CD4-positive, alpha-beta T cell treated with Interleukin-1 beta for 1 hour (primary cell): ENCODE measurements at places on chromosomes 11 and 22.

DNA sequence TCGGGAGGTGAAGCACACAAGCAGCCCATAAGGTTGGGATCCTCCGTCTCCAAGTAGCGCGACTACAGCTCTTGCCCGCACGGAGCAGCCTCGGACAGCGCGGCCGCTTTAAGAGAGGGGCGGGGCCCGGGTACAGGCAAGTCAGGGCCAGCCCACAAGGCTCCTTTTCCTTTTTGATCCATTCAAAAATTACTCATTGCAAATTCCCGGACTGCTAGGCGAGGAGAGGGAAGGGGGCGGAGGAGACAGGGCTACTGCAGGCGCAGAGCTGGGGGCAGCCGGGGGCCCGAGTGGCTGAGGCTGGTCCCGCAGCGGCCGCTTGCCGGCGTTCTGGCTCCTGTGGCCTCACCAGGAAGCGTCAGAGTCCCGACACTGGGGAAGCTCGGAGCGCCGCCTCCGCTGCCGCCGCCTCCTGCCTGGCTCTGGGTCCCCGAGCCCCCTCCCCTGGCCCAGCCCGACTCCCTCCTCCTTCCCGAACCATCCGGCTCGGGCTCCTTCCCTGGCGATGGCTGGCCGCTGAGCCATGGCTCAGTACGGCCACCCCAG lies at the start of gene UBASH3B:
TSS of gene UBASH3B (plus strand) at position 196 of the 546 bp plus-strand sequence. CDS start at position 524, 328 bp downstream.
- peak; percentile 60 for DNase-seq

GRCh38 chr11:2728663-2729332 lies 29.0 kb upstream of the KCNQ1OT1 start:
- DNase-seq, result no peak

DNA sequence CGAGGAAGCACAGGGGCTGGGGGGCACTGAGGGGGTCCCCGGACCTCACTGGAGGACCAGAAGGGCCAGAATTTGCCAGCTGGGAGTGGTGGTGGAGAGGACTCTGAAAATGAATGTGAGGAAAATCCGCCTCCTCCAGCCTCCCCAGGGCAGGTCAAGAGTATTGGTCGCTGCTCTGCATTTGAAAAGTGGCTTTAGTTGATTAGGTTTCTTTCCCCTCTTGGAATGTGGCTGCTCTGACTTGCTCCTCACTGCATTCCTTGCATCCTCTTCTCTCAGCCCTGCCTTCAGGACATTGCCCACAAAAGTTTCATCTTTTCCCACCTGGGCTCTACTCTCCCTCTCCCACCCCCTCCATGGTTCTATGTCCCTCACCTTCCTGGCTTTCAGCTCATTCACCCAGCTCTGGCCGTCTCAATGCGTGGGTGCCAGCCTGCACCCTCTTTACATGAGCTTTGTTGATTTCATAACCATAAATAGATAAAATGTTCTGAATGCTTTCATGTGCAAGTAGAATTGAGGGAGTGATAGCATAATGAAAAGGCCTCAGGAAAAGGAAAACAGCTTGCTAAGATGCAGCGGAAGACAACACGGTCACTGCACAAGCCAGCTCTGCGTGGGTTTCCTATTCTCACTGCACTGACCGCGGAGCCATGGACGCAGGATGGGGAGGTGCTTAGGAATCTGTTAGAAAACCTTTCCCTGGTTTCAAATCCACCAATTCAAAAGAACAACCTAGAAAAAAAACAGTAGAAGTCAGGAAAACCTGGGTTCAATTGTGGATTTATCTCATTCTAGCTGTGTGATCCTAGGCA lies 6.5 kb upstream of the NPAS4 start:
- DNase-seq, result no peak

GRCh38 chr11:26842478-26843282 lies 120.8 kb upstream of the SLC5A12 start:
- no peak for DNase-seq

GRCh38 chr11:14789879-14790484 lies 102.0 kb downstream of the CYP2R1 start:
- no peak for DNase-seq

- no peak for DNase-seq
Measured at GRCh38 chr11:20015529-20016427, 144.5 kb downstream of the DBX1 start.

- no peak for DNase-seq
Measured at GRCh38 chr11:118212781-118213191, 12.0 kb downstream of the JAML start.

DNA sequence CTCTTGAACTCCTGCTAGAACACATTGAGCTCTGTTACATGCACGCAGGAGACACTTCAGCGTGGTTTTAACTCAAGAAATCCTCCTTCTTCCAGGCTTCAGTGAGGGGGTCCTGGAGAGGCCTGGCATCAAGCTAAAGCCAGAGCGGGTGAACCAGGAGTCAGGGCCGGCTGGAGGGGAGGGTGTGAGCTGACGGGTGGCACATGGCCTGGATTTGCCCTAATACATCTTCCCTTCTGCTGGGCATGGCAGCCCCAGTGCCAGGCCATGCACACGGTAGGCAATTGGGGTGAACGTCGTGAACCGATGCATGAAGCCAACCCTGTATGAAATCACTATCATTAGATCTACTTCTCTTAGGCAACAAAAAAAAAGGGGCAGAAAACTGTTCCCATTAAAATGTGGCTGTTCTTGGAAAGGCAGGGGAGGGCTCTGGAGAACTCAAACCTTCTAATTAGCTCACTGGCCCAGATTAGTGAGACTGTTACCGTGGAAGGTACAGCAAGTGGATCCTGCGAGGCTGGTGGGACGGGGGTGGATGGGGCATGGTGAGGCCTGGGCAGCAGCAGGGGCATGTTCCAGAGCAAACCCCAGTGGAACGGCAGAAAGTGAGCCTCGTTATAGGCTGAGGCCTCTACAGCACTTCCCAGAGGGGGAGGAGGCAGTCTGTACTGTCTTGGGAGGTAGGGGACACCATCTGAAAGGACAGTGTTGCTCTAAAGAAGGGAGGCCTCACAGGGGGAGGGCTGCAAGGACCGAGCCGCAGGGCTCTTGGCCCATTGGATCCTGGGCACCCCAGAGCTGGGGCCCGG lies 10.6 kb downstream of the IFT27 start:
- no peak for DNase-seq

GRCh38 chr11:103637295-103637694 lies 399.1 kb upstream of the DDI1 start:
- DNase-seq, result no peak

GRCh38 chr11:105368711-105369110 lies 229.1 kb upstream of the CARD18 start:
- no peak for DNase-seq

- no peak for DNase-seq
Measured at GRCh38 chr11:84899740-84900139, 727.4 kb downstream of the DLG2 start.

DNA sequence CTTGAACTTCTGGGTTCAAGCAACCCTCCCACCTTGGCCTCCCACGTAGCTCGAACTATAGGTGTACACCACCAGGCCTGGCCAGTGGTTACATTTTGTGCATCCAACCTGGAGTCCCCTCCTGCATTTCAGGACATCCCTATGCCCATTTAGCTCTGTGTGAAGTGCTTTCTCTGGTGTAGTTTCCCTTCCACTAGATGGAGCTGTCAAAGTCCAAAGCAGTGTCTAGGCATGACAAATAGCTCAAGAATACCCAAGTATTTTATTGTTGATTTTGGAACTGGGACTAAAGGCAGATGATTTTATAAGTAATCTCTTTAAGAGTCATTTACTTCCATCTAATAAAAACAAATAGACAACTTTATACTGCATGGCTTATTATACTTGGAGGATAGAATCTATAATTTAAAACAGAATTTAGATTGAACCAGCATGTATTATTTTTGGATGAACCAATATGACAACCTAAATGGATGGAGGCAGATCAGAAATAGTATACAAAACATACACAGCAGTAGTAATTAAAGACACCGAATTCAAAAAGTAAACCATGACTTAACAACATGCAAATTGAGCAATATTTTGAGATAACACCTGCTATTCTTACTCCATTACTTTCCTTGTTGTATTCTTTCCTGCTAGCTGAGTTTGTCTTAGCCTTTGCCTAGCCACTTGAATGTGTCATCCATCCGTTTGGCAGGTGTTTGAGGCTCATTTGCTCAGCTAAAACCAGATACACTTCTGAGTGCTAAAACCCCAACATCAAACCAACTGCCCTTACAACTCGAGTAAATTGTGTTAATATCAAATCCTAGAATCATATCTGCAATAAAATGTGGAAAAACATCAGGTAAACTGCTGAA lies 37.7 kb downstream of the EIF4ENIF1 start:
- no peak for DNase-seq

- DNase-seq, result peak; percentile 39
Measured at GRCh38 chr11:1870721-1871466, 18.0 kb downstream of the LSP1 start.

GRCh38 chr11:70404244-70404643 lies 5.9 kb downstream of the CTTN start:
- no peak for DNase-seq

DNA sequence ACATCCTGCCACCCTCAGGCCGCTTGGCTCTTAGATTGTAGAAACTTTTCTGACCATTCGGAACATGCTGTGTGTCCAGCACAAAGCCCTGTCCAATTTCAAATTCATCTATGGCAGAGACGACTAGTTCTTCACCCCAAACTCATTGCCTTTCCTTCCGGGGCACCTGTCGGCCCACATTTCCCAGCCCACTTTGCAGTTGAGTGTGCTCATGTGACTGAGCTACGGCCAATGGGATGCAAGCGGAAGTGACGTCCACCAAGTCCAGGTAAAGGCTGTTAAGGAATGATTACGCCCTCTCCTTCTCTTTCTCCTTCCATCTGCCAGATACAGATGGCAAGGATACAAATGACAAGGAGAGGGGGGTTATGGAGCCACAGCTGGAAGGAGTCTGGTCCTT lies 32.5 kb downstream of the SYT13 start:
- no peak for DNase-seq

DNA sequence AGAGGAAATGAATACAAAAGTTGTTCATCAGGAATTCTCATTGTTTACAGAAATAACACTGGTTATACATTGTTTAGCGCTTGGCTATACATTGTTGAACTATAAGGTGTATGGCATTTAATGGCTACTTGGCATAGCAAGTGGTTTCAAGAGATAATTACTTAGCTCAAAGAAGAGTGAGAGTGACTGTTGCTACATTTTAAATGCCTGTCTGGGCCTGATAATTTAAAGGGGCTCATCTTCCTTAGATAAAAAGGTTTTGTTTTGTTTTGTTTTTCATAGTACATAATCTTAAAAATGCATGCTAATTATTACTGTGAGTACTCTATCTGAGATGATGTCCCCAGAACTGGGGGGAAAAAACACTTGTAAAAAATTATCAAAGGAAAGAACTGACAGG lies 1.5 kb upstream of the SMPD1 start:
- DNase-seq, result no peak

- DNase-seq, result peak; percentile 63
Measured at GRCh38 chr22:25419247-25420113, 145.0 kb upstream of the GRK3 start.

GRCh38 chr22:50481440-50482106 lies at the start of gene ADM2:
TSS of gene ADM2 (plus strand) at chr22:50481543. CDS start at chr22:50481848, 305 bp downstream.
- peak; percentile 59 for DNase-seq
